ENCODE measurements at places on chromosomes 4 and X.

- no peak for DNase-seq
Observed at GRCh38 chr4:186878203-186878776, 154.6 kb upstream of the FAT1 start.

DNA sequence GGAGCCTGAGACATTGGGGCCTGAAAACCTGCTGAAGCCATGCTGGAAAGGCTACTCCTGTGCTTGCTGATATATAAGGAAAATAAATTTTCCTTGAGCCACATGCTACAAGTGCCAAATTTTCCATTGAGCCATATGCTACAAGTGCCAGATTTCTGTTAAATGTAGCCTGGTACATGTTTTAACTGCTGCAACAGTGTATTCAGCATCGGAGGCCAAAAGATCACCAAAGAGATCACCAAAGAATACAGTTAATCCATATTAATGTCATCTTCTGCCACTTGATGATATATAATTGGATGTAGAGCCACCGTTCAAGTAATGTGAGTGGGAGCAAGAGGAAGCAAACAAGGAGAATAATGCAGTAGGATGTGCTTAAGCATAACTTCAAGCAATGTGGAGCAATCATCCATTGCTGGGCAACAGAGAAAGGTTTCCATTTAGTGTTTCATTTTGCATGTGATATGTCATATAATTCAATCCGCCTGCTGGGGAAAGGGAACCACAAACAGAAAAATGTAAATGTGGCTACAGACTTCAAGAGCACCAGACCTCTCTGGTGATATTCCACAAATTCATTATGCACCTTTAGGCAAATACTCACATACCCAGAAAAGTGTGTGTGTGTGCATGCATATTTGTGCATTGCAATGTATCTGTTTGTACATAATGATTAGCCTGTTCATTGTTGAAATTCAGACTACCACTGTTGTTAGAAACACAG is 295.9 kb downstream of the KCNIP4 start:
- DNase-seq = no peak

- no peak for DNase-seq
Observed at GRCh38 chr4:146340798-146341197, 126.5 kb downstream of the REELD1 start.

- DNase-seq = no peak
Observed at GRCh38 chrX:46653482-46653881, 79.9 kb downstream of the CHST7 start.

DNA sequence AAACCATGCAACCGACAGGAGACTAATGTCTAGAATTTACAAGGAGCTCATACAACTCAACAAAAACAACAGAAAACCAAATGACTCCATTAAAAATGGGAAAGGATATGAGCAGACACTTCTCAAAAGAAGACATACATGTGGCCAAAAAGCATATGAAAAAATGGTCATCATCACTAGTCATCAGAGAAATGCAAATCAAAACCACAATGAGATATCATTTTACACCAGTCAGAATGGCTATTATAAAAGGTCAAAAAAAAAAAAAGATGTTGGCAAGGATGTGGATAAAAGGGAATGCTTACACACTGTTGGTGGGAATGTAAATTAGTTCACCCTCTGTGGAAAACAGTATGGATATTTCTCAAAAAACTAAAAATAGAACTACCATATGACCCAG is 50.5 kb upstream of the CHRDL1 start:
- DNase-seq = no peak

- DNase-seq = no peak
Observed at GRCh38 chr4:42008011-42008786, 17.9 kb downstream of the SLC30A9 start.

DNA sequence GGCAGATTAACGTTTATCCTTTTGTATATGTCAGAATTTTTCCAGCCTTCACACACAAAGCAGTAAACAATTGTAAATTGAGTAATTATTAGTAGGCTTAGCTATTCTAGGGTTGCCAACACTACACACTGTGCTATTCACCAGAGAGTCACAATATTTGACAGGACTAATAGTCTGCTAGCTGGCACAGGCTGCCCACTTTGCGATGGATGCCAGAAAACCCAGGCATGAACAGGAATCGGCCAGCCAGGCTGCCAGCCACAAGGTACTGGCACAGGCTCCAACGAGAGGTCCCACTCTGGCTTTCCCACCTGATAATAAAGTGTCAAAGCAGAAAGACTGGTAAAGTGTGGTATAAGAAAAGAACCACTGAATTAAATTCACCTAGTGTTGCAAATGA is 94.8 kb downstream of the TET2 start:
- no peak for DNase-seq

- DNase-seq = no peak
Observed at GRCh38 chrX:96372313-96373046, 312.2 kb upstream of the DIAPH2 start.

- no peak for DNase-seq
Observed at GRCh38 chrX:17038277-17038676, 91.8 kb downstream of the REPS2 start.

DNA sequence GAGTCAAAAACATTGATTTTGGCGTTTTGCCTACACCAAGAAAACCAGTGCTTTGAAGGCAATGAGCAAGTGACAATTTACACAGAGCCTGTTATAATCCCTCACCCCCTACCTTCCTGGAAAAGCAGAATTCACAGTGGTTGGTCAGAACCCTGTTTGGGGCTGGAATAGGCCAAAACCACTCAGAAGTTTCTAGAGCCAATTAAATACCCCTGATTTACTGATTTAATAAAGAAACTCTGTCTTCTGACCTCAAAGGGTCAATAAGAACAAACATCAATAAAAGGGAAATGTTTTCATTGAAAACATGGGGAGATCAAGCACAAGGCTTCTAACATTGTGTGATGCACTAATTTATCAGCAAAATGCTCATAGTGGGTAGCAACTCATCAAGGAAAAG is 116.3 kb downstream of the UNC5C start:
- DNase-seq = no peak

GRCh38 chrX:34586936-34587335 is 70.1 kb downstream of the TMEM47 start:
- DNase-seq = no peak

DNA sequence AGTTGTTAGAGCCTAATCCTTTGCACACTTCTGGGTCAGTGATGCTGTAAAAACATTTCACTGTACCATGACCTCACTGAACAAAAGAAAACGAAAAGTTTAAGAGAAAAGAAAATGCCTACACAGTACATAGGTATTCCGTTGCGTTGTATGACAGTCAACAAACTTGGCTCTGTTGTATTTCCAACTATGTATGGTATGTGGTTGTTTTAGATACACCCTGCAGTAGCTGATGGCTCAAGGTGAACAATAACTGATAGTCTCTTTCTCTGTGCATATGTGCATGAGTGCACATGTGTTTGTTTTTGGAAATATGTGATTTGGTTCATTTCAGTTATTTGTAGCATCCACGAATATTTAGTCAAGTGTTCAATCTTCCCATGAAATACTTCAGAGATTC is 176.0 kb downstream of the BMPR1B start:
- DNase-seq = no peak
